ENCODE measurements at places on chromosomes 2 and 18.

- peak; percentile 49 for DNase-seq
These were observed 977.3 kb upstream of the ACVR2A start for GRCh38 chr2:146867477-146867986.

- peak; percentile 53 for DNase-seq
These were observed 119.1 kb downstream of the PTGR3 start for GRCh38 chr18:75089748-75090327.

- DNase-seq: no peak
These were observed 20.8 kb downstream of the KCNE4 start for GRCh38 chr2:223072826-223073225.

DNA sequence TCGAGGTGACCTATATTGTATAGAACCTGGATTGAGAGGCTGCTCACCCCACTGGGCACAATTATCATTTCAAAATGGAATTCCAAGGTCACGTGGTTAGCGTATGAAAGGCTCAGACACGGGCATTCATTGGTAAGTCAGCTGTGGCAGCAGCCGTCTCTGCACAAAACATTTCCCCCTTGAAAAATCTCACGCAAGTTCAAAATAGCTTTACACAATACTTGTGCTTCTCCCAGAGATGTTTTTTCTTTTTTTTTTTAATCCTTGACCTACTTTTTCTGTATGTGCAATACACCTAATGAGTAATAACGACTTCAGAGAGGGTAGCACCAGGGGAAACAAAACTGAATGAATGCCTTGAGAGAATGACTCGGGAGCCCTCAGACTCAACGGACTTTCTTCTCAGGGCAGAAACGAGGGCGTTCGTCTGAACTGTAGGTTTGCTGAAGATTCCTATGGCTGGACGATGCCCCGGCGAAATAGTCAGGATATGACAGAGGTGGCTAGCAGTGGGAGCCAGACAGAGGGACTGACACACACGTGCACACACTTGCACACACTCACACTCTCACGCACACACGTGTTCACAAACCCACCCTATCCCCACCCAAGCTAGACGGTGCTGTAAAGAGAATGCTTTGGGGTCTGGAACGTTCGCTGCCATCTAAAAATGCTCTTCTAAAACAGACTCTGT lies 77.8 kb downstream of the PDCL3 start:
- peak; percentile 22 for DNase-seq

DNA sequence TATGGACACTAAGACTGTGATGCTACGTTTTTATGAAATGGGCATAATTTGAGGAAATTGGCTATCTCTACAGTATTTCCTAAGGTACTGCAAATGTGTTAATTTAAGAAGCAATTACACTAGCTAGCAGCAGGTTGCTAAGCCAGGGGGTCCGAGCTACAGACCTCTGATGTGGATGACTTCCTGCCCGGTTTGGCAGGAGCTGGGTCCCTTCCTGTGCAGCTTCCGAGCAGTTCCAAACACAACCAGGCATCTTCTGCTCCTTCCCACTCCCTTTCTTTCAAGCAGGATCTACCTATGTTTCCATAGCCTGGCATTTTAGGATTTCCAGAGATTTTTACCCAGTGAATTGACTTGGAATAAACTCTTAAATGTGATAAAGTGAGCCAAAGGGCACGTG lies 55.7 kb downstream of the SCN2A start:
- DNase-seq: no peak

DNA sequence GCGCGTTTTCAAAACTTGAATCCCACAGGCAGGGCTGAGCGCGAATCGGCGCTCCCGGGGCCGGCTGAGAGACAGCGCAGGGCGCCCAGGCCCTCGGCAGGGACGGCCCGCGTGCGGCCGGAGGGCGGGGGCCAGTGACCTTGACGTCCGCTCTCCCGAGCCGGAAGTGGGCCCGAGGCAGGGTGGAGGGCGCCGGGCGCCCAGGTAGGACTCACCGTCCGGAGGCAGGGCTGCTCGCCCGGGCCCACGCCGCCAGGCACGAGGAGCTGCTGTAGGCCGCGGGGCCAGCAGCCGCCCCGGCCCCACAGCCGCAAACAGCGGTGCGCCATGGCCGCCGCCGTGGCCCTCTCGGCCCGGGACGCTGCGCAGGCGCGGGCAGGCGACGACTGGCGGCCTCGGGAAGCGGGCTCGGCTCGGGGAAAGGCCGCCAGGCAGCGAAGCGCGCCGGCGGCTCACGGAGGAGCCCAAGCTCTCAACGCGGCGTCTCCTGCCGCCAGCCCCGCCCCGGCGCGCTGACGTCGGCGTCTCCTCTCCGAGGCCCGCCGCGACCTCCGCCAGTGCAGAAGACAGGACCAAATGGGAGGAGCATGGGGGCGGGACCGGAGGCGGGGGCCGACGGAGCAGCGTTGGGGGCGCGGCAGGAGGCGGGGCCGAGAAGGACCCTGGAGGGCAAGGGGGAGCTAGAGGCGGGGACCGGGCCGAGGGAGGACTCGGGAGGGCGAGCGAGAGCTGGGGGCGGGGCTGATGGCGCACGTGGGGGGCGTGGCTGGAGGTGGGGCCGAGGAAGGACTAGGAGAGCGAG lies at the start of gene AFG3L2:
Gene AFG3L2, minus strand, starts transcription at position 474 of the 802 bp plus-strand sequence. Its CDS starts 145 bp downstream, at position 329.
- peak; percentile 100 for DNase-seq

GRCh38 chr2:66481100-66481549 lies 46.2 kb downstream of the MEIS1 start:
- DNase-seq: peak; percentile 77

DNA sequence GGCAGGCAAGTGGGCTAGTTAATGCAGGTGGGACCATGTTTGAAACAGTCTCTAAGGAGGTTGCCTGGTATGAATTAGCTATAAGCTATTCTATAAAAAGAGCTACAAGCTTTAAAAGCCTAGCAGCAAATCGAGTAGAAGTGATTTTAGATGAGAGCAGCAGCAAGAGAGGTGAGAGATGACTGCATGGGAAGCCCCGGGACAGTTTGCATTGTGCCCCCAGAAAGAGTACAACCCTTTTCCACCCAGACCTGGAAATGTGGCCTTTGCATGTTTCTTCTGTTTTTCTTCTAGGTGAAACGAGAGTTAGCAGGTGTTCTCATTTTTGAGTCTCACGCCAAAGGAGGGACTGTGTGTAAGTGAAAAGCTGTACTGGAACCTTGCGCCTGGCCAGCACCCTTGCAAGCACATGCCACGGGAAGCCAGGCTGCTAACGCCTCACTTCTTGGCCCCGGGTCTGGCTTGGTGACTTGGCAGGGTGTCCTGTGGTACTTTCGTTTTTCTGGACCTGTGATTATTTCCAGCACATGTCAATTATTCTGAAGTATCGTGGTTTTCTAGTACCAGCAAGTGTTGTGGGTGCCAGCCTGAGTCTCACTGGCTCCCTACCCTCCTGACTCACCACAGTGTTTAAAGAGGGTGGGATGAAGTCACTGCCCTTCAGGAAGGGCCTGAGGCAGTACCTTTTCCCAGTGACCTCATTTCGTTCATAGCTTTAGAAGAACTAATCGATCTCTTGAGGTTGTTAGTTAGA lies 90.3 kb upstream of the MAP3K20 start:
- no peak for DNase-seq

GRCh38 chr2:119441376-119442225 lies 9.9 kb downstream of the TMEM37 start:
- DNase-seq: peak; percentile 43

DNA sequence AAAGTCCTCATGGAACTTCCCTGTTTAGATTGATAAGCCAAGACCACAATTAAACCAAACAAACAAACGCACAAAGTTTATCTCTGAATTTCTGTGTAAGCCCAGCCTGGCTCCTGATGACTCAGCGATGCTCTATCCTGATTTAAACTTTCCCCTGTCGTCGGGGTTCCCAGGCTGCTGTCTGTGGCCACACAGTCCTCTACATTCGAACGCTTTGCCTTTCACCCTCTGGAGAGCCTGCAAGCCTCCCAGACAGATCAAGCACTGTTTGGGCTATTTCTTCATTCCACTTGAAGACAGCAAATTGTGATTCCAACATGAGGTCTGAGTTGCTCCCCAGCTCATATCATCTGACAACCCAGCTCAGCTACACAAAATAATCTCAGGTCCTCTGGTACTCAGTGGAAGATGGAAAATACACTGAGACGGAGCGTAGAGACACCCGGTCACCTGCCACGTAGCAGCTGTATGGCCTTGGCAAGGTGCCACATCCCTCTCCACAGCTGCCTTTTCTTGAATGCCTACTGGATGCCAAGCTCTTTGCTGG lies 51.2 kb downstream of the CYRIA start:
- DNase-seq: no peak

GRCh38 chr18:69874058-69874457 lies 73.6 kb downstream of the CD226 start:
- DNase-seq: no peak

DNA sequence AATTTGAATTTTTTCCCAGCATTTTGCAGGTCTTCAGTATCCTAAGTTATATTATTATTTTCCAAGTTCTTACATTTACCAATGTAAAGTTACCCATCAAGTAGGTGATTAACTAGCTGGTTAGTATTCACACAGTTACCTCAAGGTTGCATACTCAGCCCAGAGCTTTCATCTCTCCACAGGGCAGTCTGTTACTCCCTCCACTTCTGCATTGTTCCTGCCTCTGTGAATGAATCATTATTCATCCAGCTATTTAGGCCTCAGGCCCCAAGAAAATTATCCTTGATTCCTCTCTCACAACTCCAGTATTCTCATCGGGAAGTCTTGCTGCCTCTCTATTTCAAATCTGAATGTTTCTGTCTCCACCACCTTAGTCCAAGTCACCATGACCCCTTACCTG lies 92.2 kb downstream of the SMC6 start:
- DNase-seq: no peak

DNA sequence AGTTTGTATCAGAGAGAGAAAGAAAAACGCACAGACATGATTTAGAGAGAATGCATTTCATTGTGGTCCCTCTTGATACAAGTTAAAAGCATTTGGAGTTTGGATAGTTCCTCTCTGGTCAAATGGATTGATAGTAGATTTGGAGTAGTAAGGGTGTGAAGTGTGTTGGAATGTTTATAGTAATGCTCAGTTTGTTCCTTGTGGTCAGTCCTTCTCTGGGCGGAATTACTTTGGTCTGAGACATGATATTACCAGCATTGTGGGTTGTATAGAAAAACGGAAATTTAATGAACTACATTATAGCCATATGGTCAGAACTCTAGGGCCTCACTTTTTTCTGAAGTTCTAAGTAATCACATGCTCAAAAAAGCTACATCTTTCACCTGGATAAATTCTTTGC lies 178.9 kb downstream of the AGAP1 start:
- no peak for DNase-seq

DNA sequence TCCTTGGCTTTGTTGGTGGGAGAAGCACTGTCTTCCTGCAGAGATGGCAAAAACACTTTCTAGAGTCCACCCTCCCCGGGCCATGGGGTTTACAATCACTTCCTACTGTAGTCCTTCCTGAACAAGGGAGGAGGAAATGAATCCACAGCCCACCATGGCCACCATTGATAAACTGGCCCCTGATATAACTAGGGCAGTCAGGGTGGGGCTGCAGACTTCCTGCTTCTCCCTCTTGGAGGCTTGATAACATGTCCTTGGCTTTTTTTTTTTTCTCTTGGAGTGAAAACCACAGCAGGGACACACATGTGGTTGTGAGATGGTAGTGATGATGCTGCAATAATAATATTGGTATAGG lies 437.8 kb downstream of the ZNF521 start:
- no peak for DNase-seq

DNA sequence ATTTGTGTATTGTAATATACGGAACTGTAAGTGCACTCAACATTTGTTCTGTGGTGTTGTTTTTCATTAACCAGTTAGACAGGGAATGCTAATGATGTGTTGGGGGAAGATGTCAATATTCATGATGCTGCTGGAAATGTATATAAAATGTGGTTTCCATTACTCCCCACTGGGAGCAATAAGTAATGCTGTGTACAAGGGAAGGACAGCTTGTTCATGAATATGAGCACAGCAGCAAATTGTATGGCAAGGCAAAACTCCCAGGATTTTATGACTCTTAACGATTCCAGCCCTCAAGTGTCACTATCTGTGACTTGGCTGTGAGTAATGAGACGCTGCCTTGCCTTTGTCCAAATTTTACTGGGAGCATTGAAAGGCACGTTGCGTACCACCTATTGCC lies 312.4 kb upstream of the DDX18 start:
- DNase-seq: no peak

DNA sequence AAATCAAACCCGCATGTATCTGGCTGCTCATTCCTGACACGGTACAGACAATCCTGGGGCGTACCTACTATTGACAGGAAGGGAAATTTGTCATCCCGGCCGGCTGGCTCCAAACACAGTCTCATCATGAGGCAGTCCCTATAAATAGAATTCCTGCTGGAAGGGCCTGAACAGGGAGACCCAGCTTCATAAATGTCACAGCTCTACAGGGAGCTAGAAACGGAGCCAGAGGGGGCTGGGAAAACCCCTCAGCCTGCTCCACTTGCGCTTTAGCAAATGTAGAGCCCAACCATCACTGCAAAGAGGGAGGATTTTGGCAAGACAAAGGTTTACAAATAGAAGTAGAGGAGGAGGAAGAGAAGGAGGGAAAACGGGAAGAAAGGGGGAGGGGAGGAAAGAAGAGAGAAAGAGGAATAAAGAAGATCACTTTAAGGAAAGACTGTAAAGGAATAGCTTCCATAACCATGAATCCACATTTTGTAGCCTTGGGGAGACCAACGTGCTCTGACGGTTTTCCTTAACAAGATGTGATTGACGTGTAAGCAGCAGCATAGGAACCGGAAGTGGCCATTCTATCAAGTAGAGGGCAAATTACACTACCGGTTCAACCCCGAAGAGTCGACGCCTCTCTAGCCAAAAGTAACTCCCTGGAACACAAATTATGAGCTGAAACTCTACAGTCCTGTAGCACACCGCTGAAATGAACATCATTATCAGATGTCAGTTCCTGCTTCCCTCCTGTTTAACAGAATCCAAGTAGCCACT lies 56.8 kb upstream of the TTN start:
- peak; percentile 48 for DNase-seq

DNA sequence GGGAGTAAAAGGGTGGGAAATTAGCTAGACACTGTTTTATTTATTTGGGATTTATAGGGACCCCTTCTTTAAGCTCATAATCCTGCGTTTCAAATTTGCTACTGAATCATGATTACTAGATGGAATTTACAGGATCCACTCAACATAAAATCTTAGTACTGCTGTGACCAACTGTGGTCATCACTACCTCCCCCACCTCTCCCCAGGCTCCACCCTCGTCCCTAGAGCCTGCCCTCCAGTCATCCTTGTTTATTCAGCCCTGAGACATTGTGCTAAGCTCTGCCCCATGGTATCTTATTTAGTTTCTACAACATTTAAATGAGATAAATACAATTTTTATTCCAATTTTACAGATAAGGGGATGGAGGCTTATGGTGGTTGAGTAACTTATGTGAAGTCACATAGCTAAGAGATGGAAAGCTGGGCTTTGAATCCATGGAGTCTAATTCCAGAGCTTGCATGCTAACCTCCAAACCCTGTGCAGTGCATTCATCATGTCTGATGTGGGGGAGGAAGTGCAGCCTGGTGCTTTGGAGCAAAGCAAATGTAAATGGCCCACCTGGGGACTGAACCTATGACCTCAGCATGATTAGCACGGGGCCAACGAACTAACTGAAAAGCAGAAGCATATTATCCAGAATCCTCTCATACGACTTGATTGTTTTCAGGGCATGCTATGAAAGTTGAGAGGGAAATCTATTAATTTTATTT lies 502.4 kb downstream of the TMEM182 start:
- no peak for DNase-seq
